ENCODE measurements at places on chromosomes 1 and 21. TPM values are rescaled to one million over a fixed set of nuclear protein-coding genes. Genes with fewer than 3 reads are reported as not detected.

Gene PLCH2
- total RNA-seq = 2.8 TPM

Gene LCE1C
- not detected for total RNA-seq

Gene ACKR1
- not detected for total RNA-seq

Gene FAM131C
- 1.4 TPM for total RNA-seq

Gene NEXN
- total RNA-seq = 0.60 TPM

Gene GNG4
- 167 TPM for total RNA-seq

Gene NOS1AP
- total RNA-seq = not detected

Gene S100A7
- not detected for total RNA-seq

Gene SPTA1
- total RNA-seq = 0.02 TPM

Gene WLS
- total RNA-seq = not detected

Gene PRELP
- total RNA-seq = not detected

Gene TMEM200B
- 0.44 TPM for total RNA-seq

Gene CFHR3
- not detected for total RNA-seq

Gene LEFTY2
- not detected for total RNA-seq

Gene S100A1
- total RNA-seq = not detected

Gene C1orf198
- 8.9 TPM for total RNA-seq

Gene EPHA2
- total RNA-seq = not detected
